ENCODE measurements at places on chromosomes 6 and 20.

DNA sequence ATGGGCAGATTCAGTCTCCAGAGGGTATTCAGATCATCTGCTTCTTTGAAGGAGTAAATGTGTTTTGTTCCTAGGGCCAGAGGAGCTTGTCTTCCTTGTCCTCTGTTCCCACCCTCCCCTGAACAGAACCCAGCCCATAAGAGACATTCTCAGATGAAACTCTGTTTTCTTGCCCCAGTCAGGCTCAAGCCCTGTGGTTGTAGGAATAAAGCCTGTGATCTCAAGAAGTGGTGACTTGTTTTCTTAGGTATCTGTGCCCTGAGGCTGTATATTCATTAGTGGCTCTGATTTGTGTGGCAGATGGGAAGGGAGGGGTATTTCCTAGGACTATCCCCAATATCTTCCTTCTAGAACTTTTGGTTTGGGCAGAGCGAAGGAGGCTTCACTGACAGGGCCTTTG lies 27.9 kb downstream of the GSS start:
- DNase-seq: no peak

DNA sequence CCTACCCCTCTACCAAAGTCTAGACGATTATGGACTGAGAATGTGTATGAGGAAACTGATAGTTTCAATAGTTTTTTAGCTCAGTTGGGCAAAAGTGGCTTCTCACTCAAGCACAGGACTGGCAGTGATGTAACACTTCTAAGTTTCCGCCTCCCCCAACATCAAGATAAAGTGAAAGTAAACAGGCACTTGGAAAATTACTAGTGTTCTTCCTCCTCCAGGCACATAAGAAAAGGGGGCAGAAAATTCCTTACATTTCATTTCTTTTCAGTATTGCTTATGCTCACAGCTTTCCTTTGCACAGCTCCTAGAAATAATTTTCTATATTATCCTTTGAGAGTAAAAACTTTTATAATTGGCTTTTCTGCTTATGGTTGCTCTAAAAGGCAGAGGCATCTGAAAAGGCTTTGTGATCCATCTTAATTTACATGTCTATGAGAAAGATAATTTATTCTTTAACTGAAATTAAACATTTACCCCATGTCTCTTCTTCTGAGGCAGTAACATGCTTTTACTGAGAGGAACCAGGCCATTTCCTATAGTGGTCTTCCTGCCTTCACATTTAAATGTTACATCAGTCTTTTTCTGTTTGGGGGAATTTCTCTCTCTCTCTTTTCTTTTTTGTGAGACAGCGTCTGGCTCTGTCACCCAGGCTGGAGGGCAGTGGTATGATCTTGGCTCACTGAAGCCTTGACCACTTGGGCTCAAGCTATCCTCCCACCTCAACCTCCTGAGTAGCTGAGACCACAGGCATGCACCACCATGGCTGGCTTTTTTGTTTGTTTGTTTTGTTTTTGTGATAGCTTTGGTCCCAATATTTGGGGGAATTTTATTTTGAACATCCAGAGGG lies 65.0 kb upstream of the EEF1A1 start:
- peak; percentile 96 for DNase-seq

DNA sequence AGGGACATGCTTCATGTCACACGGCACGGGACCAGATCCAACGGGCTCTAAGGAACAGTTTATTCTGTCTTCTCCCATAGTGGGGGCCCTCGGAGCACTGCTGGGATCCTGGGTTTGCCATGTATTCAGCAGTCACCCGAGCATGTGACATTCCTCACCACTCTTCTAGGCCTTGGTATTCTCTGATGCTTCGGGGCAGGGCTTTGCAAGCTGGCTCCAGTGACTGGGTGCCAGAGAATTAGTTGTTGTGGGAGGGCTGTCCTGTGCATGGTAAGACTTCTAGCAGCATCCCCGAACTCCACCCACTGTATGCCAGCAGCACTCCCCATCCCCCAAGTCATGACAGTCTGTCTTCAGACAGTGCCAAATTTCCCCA lies 5.4 kb downstream of the CCN5 start:
- no peak for DNase-seq

DNA sequence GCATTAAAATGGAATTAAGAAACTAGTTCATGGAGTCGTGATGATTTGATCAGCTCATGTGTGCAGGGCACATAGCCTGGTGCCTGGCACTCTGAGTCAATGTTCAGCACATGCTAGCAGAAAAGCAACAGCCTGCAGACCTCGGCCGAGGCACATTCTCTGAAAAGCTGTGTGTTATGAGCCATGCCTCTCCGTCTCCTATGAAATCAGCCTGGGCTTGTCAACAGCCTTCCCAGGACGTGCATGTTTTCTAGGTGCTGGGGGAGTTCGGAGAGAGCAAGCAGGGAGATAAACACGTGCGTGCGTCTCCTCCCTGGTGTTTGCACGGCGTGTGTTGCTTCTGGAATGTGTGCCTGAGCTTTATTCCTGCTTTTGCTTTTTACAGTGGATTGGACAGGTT lies 207.8 kb upstream of the KCNG1 start:
- DNase-seq: no peak

All from OCI-M1 (cell line).